Activated CD4-positive, alpha-beta T cell treated with anti-CD3 and anti-CD28 coated beads for 4 hours (primary cell): ENCODE measurements at places on chromosomes 5 and 9.

GRCh38 chr5:73967347-73967746 lies 341.4 kb downstream of the ARHGEF28 start:
- DNase-seq, result no peak

- peak; percentile 46 for DNase-seq
Observed at GRCh38 chr5:177431317-177432142, 5.1 kb downstream of the GRK6 start.

GRCh38 chr5:132961887-132962286 lies 1.5 kb downstream of the AFF4 start:
- no peak for DNase-seq

DNA sequence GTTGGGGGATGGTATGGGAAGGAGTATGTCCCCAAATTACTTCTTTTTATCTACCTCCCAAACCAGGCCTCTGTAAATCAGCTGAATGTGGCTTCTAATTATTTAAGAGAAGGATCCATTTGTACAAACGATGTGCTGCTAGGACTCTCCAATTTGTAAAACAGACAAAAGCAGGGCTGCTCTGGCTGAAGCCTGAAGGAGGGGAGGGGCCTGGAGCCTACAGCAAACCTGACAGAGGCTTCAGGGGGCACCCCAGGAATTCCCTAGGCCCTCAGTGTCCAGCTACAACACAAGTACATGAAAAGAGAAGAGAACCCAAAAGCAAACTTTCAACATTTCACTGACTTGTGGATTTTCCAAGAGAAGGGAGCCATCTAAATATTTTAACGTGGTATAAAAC lies 939.4 kb upstream of the DMAC1 start:
- no peak for DNase-seq

DNA sequence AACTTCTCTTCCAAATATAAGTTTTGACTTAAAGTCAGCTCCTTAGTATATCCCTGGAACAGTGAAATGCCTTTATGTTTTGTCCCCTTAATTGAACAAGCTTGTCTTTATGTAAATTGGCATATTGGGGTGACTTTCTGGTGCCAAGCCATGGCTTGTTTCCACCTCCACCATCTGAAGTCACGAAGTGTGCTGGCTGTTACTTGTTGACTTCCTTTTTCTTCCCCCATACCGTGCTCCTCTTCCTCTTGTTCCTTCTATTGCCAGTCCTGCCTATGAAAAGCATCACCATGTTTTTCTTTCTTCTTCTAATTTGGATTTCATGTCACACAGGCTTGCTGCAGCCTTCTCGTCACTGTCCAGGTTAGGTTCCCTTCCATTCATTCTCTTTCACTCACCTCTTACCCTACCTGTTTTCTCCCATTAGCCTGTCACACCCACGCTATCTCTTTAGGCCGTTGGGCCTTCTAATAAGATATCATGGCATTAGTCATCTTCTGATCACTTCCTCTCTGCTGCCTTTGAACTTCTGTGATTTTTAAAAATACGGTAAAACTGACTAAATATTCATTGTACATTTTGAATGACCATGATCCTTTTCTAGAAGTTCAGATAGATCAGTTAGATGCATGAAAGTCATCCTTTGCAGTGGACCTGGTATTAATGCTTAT lies 48.1 kb downstream of the IQGAP2 start:
- no peak for DNase-seq

- no peak for DNase-seq
Observed at GRCh38 chr9:78552802-78553201, 255.9 kb downstream of the PSAT1 start.

GRCh38 chr5:139182528-139183296 lies 15.5 kb downstream of the SIL1 start:
- DNase-seq, result no peak

GRCh38 chr5:145856285-145856818 lies 16.5 kb downstream of the GRXCR2 start:
- DNase-seq, result no peak

- no peak for DNase-seq
Observed at GRCh38 chr5:162703914-162704313, 636.3 kb downstream of the GABRG2 start.

GRCh38 chr9:3858961-3859360 lies 333.2 kb upstream of the RFX3 start:
- DNase-seq, result no peak

DNA sequence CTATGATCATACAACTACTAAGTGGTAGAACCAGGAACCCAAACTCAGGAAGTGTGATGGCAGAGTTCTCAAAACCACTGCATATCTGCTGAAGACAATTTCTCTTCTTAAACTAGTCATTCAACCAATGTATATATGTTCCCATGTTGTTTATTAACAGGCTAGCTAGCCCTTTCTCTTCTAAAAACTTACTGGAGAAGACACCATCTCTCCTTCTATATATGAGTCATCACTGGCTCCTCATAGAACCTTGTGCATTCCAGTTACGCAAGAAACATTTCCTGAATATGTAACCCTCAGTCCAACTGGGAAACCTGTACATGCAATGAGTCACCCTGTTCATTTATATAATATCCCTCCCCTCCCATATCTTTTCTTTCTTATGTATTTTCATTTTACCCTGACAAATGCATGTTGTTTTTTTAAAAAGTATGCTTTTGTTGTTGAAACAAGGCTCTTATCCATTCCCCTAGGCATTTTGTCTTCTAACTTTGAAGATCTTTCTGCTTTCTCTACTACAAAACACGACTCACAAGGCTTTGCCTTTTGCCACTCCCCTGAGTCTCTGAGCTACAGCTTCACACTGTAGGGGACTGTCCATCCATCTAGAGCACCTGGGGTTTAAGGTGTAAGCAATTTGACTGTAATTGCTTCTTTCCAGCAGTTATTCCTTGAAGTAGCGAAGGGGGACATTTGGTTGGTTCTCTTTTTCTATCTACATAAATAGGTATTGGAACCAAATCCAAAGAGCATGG lies 119.5 kb downstream of the ANXA1 start:
- DNase-seq, result no peak

DNA sequence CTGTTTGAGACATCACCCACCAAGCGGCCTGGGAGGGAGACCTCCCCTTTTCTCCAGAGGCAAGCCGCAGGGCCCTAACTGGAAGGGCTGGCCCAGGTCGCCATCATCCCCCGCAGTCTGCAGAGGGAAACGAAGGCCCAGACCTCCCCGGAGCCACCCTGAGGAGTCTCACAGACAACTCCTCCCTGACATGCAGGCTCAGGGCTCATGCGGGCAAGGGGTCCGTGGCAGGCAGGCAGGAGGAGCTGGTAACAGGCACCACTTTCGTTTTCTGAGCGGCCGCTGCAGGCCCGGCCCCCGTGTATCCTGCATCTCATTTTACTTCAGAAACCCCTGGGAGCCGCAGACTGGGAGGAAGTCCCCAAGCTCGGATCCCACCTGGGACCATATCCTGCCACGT lies 192.0 kb upstream of the PPP1R26 start:
- DNase-seq, result no peak

DNA sequence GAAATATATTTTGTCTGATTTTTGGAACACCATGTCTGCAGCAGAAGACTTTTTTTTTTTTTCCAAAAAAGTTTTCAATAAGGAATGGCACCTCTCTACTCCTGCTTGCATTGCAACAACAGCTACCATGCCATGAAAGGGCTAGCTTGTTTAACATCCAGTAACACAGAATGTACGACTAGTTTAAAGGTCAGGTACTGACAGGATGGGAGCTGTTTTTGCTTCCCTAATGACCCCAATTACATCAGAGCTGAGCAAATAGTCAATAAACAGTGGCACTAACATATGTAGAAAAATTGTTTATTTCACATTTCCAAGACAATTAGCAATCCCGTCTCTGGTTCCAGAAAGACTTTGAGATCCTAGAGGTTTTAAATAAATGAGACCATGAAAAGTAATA lies 693.8 kb downstream of the NR2F1-AS1 start:
- DNase-seq, result no peak

DNA sequence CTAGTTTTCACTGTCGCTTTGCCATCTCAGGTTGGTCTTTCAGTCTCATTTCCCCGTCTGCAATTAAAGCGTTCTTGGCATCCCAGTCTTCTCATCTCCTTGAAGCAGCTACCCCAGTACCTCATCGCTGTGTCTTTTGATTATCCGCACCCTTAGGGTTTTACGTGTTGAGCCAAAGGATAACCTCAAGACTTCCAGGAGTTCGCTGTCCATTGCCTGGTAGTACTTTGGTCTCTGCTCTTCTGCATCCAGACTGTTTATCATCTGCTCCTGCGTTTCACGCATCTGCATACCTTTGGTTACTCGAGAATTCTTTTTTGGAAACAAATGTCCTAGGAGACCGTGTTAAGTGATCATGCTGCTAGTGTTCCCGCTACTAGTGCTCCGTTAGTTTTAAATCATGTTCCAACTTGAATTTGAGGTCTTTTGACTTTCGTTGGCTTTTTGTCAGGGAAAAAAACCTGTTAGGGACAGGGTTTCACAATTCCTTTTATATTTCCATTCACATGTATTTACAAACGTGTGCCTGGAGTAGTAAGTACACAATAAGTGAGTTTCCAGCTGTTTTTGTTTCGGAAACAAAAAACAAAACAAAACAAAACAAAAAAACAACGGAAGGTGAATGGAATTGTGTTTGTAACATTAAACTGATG lies 888 bp downstream of the RABGAP1 start:
- DNase-seq, result no peak

GRCh38 chr5:174532455-174533453 lies 191.6 kb upstream of the MSX2 start:
- DNase-seq, result no peak

GRCh38 chr9:138010861-138011260 lies 133.3 kb downstream of the CACNA1B start:
- no peak for DNase-seq

- no peak for DNase-seq
Observed at GRCh38 chr9:93612796-93613154, 36.4 kb downstream of the PHF2 start.

- no peak for DNase-seq
Observed at GRCh38 chr5:180817893-180818674, 15.5 kb upstream of the MGAT1 start.

DNA sequence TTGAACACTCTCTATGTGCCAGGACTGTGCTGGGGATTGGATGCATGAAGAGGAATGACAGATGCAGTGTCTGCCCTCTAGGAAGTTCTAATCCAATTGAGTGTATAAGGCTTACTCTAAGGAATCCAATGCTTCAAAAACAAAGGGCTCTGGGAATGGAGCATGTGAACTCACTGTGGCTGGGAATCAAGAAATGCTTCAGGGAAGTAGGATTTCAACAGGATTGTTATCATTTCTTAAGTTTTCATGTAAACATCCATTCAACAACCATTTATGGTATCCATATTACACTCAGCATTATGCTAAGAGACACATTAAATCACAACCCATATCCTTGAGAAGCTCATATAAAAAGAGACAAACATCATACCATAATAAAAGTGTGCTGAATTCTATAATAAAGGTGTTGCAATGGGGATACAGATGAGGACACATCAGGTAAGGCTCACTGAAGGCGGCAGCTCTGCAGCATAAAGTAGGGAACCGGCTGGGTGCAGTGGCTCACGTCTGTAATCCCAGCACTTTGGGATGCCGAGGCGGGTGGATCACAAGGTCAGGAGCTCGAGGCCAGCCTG lies 11.3 kb downstream of the SIL1 start:
- no peak for DNase-seq
